ENCODE measurements at places on chromosomes 6 and 20. TPM values are rescaled to one million over a fixed set of nuclear protein-coding genes. Genes with fewer than 3 reads are reported as not detected.

Gene CGA
- not detected for total RNA-seq

Gene PAK5
- total RNA-seq = not detected

GRCh38 chr6:97841763-97842162 is 558.7 kb upstream of the MMS22L start:
- no peak for DNase-seq

- DNase-seq = no peak
Measured at GRCh38 chr6:2966347-2966746, 5.0 kb downstream of the SERPINB6 start.

GRCh38 chr6:6319952-6320811 is at the start of gene F13A1:
F13A1 (minus strand) TSS chr6:6320662; CDS start chr6:6318664, 1,998 bp downstream.
- no peak for DNase-seq

GRCh38 chr6:65182681-65183080 is 524.3 kb downstream of the EYS start:
- DNase-seq = no peak

Measured in dermis blood vessel endothelial cell (primary cell).